Motor neuron (in vitro differentiated cells): ENCODE measurements at places on chromosomes 12 and 14. TPM values are rescaled to one million over a fixed set of nuclear protein-coding genes. Genes with fewer than 3 reads are reported as not detected.

The ORAI1 gene
- total RNA-seq: 5.9 and 6.6 TPM in 2 replicates

The TPH2 gene
- total RNA-seq: 0.46 and 0.96 TPM in 2 replicates

The DNAH10 gene
- 0.67 and 0.91 TPM in 2 replicates for total RNA-seq

The FIGNL2 gene
- total RNA-seq: 0.59 and 0.71 TPM in 2 replicates

The AGAP2 gene
- total RNA-seq: 5.5 and 6.0 TPM in 2 replicates

The TBK1 gene
- total RNA-seq: 26.4 and 31.5 TPM in 2 replicates

The SDR9C7 gene
- 0.24 TPM in 1 of 2 replicates, not detected in the other for total RNA-seq

The P2RX7 gene
- total RNA-seq: 0.17 and 0.19 TPM in 2 replicates

The TMTC1 gene
- total RNA-seq: 98.0 and 98.4 TPM in 2 replicates

The NOS1 gene
- total RNA-seq: 1.7 TPM in 1 of 2 replicates, not detected in the other
